ENCODE measurements at places on chromosomes 6 and 20.

- DNase-seq: no peak
Observed at GRCh38 chr6:32774426-32774825, 11.1 kb upstream of the HLA-DQB2 start.

GRCh38 chr20:22584522-22584921 is at the start of gene FOXA2:
TSS of gene FOXA2 (minus strand) at chr20:22584572. CDS start at chr20:22584278, 294 bp downstream.
- no peak for DNase-seq

DNA sequence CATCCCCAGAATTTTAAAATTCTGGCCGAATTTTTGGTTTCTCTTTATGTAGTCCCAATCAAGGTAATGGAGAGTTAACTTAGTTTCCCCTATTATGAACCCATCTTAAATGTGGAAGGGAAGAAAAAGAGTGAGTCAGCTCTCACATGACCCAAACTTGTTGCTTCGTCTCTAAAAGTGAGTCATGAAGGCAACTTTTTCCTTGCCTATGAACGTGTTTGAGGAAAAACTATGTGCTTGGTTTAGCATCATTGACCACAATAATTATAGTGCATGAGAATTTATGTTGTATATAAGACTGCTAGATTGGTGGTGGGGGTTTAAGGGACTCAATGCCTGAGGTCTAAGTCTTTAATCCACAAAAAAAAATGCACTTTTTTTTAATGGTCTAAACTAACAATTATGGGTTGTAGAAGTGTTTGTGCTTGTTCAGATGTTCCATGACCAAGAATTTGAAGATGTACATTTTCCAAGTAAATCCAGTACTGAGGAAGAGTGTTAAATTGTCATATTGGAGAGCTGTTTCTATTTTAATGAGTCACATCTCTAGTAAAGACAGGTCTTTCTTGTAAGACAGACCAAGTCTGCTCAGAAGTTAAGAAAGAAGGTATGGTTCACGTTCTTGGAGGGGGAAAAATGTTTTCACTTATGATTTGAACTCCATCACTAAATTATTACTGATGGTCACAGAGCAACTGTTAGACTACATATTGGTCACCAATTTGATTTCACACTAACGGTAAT is 409.9 kb upstream of the MARCKS start:
- DNase-seq: no peak

GRCh38 chr6:157990321-157991066 is 8.8 kb downstream of the SYNJ2 start:
- DNase-seq: peak; percentile 32

GRCh38 chr20:64177384-64177783 is 13.1 kb downstream of the MYT1 start:
- no peak for DNase-seq

- no peak for DNase-seq
Observed at GRCh38 chr20:7673841-7674240, 266.4 kb downstream of the HAO1 start.

DNA sequence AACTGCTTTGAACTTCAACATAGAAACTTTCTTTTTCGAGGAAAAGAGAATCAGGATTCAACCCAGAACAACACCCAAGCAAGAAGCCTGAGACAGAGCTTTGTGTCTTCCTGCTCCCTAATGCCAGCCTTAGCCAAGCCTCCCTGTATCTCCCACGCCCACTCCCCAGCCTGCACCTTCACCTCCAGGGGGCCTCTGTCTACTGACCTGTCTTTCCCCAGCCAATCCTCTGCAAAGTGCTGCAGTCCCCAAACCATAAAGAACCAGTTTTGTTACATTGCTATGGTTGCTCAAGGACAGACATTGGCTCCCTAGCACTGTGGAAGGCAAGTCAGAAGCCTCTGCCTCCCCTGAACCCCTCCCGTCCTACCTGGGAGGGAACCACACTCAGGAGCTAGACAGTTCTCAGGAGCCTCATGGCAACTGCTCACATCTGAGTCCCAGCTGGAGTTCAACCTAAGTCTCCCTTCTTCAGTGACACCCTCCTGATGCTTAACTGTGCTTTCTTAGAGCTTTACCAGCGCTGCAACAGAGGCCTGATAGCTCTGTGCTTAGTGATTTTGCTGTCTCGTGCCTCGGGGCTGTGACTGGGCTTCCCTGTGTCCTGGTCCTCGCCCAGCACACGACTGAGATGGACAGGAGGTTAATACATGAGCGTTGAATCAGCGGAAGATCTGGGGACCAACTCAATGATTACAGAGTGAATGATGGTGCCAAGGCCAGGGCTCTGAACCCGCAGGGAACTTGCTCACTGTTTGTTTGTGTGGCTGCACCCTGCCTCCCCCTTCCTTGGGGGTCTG is 101.5 kb upstream of the DUSP22 start:
- DNase-seq: no peak

DNA sequence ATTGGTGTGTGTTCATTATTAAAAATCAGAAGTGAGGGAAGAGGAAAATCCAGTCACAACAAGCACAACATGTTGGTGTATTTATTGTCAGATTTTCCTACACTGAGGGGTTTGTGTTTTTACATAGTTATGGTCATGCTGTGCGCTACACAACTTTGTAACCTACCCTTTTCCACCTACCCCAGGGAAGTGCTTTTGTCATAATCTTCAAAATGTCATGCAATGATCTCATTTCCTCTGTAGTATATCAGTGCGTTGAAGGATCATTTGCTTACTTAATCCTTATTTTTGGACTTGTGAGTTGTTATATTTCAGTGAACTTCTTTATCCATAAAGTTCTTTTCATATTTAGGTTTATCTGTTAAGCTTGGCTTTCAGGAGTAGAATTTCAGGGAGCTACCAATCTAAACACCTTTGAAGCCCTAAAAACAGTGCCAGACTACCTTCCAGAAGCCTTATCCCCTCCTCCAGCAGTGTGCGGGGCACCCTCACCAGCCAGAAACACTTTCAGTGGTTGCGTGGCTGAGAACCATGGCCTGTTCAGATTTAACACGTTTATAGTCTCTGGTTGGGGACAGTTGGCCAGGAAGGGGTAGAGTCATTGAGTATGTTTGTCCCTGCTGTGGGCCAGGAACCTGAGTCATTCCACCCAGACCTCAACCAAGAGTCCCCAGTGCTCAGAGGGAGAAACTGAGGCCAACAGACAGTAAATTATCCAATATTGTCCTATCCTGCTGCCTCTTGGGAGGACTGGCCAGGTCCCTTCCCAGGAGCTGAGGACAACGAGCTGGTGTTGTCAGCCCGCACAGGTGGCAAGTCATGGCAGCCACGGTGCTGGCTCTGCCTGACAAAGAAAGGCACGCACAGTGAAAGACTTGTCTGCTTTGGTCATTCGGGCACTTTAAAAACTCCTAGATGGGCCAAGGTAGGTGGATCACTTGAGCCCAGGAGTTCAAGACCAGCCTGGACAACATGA is 40.3 kb downstream of the STK35 start:
- no peak for DNase-seq

DNA sequence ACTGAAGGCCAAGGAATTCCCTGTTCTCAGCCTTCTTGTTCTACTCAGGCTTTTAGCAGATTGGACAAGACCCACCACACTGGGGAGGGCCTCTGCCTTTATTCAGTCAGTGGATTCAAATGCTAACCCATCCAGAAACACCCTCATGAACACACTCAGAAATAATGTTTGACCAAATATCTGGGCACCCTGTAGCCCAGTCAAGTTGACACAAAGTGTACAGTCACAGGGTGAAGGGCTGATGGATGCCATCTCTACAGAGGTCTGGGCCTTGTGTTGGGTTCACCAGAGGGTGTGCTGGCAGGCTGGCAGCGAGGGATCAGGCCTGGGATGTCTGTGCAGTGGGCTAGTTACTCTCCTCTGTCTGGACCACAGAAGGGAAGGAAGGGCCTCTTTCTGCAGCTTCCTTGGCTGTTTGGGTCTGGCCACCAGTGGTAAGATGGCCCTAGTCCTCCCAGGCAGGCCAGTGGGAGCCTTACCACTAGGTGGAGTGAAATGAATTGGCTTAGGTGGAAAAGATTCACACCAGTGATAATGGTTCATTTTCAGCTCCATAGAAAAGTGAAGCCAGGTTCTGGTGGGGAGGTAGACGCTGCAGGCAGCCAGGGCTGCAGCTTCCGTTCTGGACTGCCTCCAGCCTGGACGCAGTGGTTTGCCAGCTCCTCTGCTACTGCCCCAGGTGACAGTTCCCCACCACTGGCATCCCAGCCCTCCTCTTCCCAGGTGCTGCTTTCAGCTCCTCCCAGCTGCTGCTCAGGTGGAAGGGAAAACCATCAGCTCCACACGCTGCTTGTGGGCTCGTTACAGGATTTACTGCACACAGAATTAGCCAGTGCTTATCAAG is 9.2 kb downstream of the TUBB2A start:
- no peak for DNase-seq

- DNase-seq: no peak
Observed at GRCh38 chr6:2162079-2162445, 83.3 kb downstream of the GMDS start.

GRCh38 chr6:15276036-15276985 is 30.4 kb downstream of the JARID2 start:
- no peak for DNase-seq

DNA sequence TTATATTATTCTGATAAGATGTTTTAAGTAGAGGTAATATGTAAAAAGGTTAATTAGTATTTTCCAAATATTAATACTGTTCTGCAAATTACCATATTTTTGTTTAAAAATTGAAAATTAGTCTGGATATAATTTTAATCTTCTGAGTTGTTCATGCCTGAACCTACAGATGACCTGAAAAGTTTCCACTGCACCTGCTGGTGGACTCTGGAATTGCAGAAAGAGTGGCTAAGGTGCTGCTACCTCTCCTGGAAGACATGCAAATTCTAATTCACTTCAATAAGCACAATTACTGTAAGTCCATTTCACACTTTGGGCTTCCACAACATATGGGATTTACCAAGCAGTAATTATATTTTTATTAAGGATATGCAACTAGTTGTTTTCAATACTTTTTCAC is 77.7 kb upstream of the OLIG3 start:
- DNase-seq: peak; percentile 65

DNA sequence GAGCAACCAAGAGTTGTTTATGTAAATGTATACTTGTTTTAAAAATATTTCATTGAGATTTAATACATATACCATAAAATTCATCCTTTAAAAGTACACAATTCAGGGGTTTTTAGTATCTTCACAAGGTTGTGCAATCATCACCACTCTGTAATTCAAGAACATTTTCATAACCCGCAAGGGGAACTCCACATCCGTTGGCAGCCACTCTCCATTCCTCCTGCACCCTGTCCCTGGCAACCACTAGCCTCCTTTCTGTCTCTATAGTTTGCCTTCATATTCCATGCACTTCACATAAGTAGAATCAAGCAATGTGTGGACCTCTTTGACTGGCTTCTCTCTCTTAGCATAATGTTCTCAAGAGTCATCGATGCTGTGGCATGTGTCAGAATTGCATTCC is 104.2 kb upstream of the PDE10A start:
- no peak for DNase-seq

DNA sequence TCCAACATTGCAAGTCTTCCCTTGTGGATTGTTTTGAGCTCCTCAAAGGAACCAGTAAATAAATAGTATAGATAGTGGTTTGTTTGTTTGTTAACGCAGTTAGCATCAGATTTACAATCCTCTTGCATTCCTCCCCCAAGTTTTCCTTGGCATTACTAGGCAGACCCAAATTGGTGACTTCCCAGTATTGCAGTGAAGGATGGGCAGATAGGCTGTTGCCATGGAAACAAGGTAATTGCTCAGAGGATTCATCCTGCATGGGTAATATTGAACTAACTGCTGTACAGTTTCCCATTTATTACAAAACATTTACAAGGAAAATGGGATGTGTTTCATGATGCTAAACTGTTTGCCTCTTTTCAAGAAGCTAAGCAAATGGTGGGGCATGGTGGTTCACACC is 477.2 kb downstream of the EPM2A start:
- DNase-seq: no peak

- DNase-seq: no peak
Observed at GRCh38 chr6:111683749-111684267, 78.1 kb upstream of the TRAF3IP2 start.

DNA sequence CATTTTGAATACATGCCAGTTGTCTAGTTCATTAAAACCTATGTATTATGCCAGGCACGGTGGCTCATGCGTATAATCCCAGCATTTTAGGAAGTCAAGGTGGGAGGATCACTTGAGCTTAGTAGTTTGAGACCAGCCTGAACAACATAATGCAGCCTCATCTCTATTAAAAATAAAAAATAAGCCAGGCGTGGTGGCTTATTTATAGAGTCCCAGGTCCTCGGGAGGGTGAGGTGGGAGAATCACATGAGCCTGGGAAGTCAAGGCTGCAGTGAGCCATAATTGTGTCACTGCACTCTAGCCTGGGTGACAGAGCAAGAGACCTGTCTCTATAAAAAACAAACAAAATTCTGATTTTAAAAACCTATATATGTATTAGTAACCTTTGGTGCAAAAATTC is 27.5 kb downstream of the ORC3 start:
- no peak for DNase-seq

GRCh38 chr6:99612551-99613408 is 6.1 kb downstream of the PRDM13 start:
- no peak for DNase-seq

- DNase-seq: no peak
Observed at GRCh38 chr20:5480824-5481600, 164.3 kb upstream of the PROKR2 start.

GRCh38 chr6:83511901-83512681 is at the start of gene PRSS35:
TSS of gene PRSS35 (plus strand) at chr6:83512534. CDS start at chr6:83523442, 10,908 bp downstream.
- DNase-seq: no peak

- DNase-seq: no peak
Observed at GRCh38 chr6:22251348-22251747, 45.5 kb downstream of the PRL start.

- no peak for DNase-seq
Observed at GRCh38 chr20:24965065-24965919, 16.2 kb downstream of the CST7 start.

DNA sequence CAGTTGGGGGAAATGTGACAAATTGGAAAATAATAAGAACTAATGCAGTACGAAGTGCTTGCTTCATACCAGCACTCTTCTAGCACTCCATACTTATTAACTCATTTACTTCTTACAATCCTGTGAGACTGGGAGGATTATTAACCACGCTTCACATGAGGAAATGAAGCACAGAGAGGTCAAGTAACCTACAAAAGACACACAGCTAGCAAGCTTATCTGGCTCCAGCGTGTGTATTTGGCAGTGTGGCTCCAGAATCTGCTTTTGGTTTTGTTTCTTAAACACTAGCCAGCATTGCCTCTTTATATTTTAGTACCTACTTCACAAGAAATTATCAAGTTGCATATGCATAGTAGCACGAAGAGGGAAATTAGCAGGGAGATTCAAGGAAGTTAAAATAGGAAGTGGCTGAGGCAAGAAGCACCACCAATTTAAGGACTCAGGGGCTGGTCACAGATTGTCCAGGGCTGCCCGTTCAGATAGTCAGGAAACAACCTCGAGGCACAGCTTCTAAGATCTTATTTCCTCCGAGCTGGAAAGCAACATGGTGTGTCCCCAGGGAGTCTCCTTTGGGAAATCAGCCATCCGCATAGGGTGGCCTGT is 302.7 kb upstream of the PRDM1 start:
- no peak for DNase-seq

- no peak for DNase-seq
Observed at GRCh38 chr6:117718895-117719294, 43.6 kb downstream of the NUS1 start.

Data from stimulated activated CD4-positive, alpha-beta T cell treated with anti-CD3 and anti-CD28 coated beads, Interleukin-4, amount 100 ng/mL, for 24 hours (primary cell).